Posterior cingulate gyrus (tissue), 11 donors: ENCODE measurements at places on chromosomes 11 and 22.

DNA sequence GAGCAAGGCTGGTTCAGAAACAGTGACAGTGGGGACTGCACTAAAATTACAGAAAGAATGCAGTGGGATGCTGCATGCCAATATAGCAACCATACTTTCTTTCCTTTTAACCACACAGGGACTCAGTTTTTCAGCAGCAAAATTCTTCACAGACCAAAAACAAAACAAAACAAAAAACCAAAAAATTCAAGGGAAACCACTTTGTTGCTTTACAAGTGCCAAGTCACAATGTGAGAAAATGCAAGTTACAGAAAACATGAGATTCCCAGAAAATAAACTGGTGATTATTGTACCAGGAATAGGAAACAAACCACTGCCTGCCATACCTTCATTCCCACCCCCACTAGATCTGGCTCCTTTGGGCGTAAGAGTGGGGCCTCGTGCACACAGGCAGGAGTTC, 52.6 kb downstream of the TENM4 start:
- no peak for DNase-seq

- no peak for DNase-seq
These were observed 736.9 kb downstream of the BRD1 start for GRCh38 chr22:49090853-49091135.

DNA sequence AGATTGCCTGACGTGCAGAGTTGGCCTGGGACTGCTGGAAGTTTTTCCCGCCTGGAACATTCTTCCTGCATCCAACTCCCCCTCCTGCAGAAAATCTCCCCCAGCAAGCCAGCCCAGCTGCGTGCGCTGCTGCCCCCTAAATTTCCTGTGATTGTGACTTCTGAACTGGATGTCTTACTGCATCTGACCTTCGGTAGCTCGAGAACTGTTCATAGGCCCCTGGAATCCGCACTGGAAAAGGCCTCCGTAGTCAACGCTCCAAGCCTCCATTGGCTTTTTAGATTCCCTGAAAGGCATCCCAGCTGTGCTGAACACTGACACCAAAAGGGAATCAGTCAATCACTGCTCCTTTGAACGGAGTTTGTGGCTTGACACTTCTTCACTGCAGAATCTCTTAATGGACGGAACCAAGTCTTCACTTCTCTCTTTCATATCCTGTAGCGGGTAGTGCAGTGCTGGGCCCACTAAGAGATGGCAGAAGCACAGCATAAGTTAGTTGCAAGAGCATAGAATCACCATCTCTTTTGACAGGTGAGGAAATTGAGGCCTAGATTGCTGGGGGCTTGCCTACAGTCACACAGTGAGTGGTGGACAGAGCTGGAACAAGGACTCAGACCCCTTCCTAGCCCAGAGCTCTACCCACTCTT, 14.2 kb upstream of the RASD2 start:
- DNase-seq, result no peak

- DNase-seq, result no peak
These were observed 69.0 kb upstream of the ARFGAP3 start for GRCh38 chr22:42926104-42926503.

- DNase-seq, result no peak
These were observed 549.4 kb upstream of the API5 start for GRCh38 chr11:42762348-42762747.

DNA sequence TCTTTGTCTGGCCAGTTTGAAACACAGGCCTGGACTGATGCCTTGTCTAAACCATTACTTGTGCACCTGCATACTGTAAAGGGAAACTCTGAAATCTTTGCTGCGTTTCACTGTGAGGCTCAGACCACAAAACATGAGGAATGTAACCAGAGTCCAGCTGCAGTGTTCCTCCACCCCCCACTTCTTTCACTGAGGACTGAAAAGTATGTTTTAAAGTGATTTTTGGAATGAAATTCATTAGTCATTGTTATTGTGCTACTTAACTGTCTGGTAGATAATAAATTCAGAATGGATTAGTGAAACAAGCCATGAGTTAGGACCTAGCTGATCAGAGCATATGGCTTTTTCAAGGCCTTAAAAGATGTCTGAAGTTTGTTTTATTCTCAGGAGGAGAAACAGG, 181.2 kb downstream of the WNT11 start:
- no peak for DNase-seq

DNA sequence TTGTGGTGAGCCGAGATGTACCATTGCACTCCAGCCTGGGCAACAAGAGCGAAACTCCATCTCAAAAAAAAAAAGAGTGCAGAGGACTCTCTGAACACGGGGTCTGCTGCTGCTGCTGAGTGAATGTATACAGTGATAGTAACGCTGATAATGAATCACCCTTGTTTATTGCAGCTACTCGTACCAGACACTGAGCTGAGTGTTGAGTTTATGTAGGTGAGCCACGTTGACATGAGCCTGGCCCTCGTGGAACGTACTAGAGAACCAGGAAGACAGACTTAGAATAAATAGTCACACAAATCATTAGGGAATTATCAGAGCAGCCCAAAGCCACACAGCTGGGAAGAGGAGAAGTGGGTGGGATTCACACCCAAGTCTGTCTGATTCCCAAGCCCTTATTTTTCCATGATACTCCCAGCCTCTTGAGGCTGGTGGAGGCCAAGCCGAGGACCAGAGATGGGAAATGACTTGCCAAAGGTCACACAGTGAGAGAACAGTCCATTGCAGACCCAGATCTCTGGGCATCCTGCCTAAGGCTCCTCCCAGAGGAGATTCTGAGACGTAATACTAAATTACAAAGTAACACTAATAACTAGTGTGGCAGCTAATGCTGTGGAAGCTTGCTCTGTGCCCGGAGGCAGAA, 34.8 kb downstream of the MB start:
- DNase-seq, result no peak

DNA sequence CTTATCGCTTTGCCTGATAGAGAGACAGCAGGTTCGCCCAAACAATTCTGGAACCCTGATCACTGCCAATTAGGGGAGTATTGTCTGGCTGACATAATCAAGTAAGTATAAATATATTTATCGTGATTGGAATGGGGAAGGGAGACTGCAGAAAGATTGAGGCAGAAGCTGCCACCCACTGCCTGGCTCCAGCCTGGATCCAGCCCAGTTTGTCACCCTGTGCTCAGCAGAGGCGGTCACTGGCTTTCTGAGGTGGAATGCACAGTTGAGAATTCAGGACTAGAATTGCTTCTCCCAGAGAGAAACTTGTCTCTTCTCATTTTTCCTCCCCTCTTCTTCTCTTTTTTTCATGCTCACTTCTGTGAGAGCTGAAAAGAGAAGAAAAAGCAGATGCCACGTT, 25.9 kb downstream of the GRAP2 start:
- DNase-seq, result no peak

DNA sequence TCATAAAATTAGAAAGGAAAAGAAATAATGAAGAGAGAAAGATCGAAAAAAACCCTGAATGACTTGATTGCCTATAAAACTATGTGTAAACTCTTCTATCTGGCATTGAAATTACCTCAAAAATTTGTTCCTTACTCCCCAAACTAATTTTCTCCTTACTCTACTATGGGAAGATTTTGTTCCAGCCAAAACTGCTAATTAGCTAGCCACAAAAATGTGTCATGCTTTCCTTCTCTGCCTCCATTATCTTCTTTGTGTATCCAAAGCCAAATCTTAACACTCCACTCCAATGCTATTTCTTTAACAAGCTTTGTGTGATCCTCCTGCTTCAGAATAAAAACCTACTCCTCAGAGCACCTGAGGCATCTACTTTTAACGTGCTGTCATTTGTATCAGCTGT, 831.2 kb downstream of the METTL15 start:
- DNase-seq, result no peak

DNA sequence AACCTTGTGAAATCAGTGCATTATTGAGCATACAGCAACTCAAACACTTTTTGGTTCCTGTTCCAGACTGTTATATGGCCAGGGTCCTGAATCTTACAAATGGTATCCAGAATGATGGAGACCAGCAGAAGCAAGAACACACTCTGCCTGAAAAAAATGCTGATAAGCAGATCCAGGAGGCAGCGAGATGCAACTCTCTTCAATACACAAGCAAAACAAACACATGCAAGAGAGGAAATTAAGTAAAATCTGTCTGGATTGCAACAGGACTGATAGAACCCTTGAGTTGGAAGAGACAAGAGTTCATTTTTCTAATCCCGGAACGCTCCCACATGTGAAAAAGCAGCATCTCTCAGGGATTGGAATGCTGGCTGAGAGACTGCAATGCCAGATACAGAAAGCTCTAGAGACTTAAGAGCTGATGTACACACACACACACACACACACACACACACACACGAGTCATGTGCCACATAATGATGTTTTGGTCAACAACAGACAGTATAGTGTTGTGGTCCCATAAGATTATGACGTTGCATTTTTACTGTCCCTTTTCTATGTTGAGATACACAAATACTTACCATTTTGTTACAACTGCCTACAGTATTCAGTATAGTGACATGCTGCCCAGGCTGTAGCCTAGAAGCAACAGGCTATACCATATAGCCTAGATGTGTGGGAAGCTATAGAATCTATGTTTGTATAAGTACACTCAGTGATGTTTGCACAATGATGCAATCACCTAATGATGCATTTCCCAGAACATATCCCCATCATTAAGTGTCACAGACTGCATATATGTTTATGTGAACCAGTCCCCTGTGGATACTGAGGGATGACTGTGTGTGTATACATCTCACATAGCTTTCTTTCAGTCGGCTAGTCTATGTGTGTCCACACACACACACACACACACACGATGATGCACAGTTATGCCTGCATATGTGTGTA, 406.6 kb downstream of the LARGE1 start:
- no peak for DNase-seq

- DNase-seq, result no peak
These were observed 46.6 kb downstream of the CHRDL2 start for GRCh38 chr11:74684661-74685060.

DNA sequence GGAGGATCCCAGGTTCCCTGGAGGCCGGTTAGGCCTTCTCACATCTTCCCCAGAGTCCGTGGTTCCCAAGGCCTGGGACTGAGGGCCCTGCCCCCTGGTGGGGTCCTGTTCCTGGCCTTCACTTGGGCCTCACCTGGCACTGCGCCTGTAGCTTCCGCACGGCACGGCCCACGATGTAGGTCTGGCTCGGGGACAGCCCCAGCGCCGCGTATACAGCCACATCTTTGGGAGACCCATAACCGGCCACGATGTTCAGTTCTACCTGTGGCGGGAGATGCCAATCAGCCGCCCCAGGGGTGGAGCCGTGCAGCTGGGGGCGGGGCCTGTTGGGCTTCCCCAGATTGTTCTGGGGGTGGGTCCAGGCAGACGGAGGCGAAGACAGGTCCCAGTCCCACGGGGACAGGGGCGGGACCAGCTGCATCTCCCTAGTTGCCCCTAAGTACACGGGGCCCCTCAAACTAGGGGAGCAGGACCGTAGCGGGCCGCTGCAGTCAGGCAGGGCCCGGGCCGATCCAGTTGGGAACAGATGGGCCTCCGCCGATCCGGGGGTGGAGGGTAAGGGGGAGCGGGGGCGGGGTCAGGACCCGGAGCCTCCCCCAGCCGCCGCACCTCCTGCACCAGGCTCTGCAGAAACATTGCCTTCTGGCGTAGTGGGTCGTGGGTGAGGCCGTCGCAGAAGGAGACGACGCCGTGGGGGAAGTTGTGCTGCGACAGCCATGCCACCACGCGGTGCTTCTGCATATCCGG, 10.1 kb downstream of the AIP start:
- no peak for DNase-seq

GRCh38 chr11:110832080-110832479, 119.8 kb upstream of the ARHGAP20 start:
- DNase-seq, result no peak

GRCh38 chr22:47210686-47211085, 448.2 kb downstream of the TBC1D22A start:
- no peak for DNase-seq

- no peak for DNase-seq
These were observed 8.2 kb downstream of the PDGFB start for GRCh38 chr22:39236321-39237317.

- no peak for DNase-seq
These were observed 50.4 kb upstream of the PRSS23 start for GRCh38 chr11:86749821-86750401.

DNA sequence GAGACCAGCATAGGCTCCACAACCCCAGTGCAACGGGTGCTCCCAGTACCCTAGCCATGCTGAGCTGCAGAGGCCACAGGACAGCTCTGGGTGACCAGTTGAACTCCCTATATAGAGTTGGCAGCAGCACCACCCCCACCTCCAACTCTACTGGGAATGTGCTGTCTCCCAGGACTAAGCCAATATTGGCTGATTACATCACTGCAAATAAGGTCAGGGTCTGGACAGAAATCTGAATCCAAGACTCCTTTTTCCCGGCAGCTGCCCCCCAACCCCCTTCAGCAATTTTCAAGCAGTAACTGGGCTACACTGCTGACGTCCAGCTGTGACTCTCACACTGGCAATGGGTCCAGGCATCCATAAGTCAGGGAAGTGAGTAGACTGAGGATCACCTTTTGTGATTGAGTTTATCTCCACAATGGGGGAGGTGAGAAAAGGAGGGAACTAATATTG, at the start of gene HPX:
TSS of gene HPX (minus strand) at position 82 of the 453 bp plus-strand sequence. CDS start at position 58, 24 bp downstream.
- DNase-seq, result no peak

DNA sequence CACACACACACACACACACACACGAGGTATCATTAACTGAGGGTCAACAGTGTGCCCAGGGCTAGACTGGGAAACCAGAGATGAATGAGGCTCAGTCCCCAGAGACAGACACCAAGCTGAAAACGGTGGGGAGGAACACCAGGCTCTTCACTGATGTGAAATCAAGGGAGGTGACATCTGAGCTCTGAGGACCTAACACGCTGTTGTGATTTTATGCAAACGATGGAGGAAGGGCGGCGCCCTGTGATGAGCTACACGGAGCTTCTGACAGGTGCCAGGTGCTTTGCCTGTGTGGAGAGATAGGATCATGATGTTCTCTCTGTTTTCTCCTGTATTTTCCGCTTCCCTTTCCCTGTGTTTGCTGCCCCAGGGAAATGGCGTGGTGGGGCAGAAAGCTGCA, 6.5 kb upstream of the CYB5R3 start:
- no peak for DNase-seq

- no peak for DNase-seq
These were observed 93.5 kb downstream of the GRAMD1B start for GRCh38 chr11:123523539-123523938.

DNA sequence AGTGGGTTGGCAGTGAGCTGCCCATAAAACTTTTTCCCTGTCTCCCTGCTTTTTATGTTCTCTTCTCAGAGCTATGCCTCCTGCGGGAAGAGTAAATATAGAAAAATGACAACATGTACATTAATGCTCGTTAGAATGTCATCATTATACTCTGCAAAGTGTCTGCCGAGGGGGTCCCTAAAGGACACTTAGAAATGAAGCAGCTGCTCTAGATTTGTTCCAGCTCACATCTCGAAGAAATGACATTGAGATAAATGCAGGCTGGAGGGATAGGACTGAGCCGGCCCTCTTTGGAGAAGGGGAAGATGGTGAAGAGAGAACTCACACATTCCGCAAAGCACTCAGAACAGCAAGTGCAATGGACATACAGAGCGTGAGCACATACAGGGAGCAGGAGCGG, 240.0 kb downstream of the NXPE2 start:
- DNase-seq, result no peak
